ENCODE measurements at places on chromosomes 7 and 10.
A peak's percentile ranks its signal among the peaks of the same experiment; 100 is the strongest.

DNA sequence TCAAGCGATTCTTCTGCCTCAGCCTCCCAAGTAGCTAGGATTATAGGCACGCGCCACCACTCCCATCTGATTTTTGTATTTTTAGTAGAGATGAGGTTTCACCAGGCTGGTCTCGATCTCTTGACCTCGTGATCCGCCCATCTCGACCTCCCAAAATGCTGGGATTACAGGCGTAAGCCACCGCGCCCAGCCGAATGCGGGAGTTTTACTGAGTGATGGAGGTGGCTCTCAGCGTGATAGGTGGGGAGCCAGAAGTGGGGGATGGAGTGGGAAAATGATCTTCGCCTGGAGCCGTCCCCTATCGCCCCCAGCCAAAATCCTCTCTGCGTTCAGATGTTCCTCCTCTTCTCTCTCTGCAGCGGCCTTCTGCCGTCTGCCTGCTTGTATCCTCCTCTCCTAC, 348.4 kb upstream of the NPSR1 start:
- DNase-seq: no peak

DNA sequence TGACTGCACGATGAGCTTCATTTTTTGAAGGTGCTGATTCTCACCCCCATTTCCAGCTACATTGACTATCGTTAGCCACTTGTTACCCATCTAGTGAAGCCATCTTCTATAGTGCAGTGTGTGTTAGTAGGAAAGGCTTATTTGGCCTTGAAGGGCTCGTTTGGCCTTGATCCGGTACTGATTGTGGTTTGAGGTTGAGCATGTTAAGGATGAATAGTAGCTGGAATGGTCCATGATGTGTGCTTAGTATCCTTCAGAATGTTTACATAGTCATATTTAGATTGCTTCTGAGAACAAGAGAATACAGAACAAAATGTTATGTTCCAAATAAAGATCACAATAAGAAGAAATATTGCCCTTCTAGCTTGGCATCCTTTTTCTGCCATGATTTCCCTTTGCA, 591.5 kb downstream of the AUTS2 start:
- DNase-seq: no peak

DNA sequence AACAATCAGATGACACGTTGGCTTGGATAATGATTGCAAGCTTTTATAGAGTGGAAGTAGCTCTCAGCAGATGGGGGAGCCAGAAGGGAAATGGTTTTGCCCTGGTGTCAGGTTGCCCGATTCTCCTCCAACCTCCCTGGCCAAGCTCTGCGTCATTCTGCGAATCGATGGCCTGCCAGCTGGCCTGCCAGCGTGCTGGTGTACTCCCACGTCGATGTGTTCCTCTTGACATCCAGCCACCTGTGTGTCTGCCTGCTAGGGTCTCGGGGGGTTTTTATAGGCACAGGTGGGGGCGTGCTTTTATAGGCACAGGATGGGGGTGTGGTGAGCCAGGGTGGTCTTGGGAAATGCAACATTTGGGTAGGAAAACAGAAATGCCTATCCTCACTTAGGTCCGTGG, 4.6 kb downstream of the NET1 start:
- no peak for DNase-seq

DNA sequence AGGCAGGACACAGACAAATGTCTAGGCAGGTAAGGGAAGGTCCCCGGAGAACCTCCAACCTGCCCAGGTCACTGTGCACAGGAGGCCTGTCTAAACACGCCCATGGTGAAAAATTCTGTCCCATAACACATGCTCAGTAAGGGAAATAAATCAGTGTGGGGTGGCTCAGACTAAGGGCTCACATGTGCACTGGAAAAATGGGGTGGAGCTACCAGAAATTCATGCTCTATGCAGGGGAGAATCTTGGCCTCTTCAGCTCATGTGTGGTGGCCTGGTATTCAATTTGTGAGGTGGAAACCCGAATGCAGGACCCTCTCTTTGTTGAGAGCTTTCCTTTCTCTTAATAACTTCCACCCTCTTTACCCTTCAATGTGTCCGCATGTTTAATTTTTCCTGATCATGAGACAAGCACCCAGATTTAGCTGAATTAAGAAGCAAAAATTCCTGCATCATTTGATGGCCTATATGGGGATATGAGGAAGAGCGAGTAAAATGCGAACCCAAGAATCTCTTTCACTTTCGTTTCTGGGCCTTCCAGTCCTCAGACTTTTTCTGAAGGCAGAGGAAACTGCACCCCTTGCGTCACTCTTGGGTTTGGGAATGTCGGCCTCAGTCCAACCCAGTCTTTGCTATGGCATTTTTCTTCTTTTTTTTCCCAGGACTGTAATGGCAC, 163.2 kb downstream of the DGKB start:
- DNase-seq: no peak

DNA sequence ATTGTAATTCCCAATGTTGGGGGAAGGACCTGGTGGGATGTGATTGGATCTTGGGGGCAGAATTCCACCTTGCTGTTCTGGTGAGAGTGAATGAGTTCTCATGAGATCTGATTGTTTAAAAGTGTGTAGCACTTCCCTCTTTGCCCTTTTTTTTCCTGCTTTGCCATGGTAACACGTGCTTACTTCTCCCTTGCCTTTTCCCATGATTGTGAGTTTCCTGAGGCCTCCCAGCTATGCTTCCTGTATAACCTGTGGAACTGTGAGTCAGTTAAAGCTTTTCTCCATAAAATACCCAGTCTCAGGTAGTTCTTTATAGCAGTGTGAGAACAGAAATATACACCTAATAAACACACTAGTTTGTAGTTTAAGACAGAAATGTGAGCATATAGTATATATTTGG, 166.8 kb upstream of the MAGI2 start:
- DNase-seq: peak; percentile 30

All from kidney capillary endothelial cell (primary cell).